NCI-H2081 (cell line): ENCODE measurements at places on chromosomes 1 and 21.

DNA sequence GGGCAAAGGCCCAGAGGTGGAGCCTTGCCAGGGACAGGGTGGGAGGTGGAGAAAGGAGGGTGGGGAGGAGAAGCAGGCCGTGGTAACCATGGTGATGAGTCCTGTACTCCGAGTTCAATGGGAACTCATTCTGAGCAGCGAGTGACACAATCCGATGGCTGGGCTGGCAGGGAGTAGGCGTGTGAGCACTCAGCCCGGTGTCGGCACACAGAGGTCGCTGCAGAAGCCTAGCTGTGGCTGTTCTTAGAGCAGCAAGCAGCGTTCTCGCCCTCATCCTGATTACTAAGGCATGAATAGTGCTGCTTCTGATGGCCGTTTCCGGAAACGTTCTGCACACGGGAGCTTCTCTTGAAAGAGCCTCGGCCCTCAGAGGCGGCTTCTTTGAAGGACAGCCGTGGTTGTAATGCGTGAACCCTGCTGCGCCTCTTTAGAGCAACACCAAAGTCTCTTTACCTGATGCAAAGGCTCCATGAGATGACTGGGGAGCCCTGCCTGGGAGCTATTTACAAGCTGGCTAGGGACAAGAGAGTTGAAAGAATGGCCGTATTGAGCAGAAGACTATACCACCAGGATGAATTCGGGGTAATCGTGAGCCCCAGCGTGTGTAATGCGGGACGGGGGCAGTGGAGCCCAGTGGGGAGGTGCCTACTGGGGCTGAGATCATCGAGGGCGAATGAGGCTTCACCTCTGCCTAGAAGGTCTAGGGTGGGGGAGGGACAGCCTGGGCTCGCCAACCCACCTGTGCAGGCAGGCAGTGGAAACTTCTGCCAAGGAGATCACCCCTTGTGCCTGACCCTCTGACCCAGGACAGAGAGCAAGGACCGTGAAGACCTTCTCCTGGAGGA lies 72.8 kb upstream of the PAX7 start:
- no peak for DNase-seq

DNA sequence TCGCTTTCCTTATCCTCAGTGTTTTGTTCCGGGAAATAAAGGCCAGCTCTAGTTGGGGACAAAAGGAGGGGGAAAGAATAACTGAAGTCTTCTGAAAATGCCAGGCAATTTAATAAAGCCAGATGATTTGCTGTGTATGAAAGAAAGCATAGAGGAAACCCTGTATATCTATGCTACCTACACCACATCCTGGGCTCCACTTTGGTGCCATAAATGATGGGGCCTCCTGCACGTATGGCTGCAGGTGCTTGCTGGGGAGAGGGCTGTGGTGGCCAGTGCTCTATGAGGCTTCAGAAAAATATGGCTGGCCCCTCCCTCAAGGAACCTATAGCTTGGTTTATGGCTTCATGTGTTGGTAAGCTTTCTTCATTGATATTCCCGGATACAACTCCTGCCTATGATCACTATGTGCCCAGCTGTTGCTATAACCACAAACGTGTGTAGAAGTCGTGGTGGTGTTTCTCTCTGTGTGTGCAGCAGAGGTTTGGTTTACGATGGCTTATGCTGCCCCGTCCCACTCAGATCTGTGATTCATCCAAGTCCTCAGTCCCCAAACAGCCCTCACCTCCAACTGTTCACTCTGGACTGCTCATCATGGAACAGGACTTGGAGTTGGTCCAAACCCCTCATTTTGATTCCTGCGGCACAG lies 59.5 kb downstream of the BACE2 start:
- no peak for DNase-seq

- no peak for DNase-seq
Measured at GRCh38 chr1:183404476-183404875, 13.7 kb downstream of the NMNAT2 start.

GRCh38 chr1:163335216-163335615 lies 13.5 kb downstream of the NUF2 start:
- no peak for DNase-seq

DNA sequence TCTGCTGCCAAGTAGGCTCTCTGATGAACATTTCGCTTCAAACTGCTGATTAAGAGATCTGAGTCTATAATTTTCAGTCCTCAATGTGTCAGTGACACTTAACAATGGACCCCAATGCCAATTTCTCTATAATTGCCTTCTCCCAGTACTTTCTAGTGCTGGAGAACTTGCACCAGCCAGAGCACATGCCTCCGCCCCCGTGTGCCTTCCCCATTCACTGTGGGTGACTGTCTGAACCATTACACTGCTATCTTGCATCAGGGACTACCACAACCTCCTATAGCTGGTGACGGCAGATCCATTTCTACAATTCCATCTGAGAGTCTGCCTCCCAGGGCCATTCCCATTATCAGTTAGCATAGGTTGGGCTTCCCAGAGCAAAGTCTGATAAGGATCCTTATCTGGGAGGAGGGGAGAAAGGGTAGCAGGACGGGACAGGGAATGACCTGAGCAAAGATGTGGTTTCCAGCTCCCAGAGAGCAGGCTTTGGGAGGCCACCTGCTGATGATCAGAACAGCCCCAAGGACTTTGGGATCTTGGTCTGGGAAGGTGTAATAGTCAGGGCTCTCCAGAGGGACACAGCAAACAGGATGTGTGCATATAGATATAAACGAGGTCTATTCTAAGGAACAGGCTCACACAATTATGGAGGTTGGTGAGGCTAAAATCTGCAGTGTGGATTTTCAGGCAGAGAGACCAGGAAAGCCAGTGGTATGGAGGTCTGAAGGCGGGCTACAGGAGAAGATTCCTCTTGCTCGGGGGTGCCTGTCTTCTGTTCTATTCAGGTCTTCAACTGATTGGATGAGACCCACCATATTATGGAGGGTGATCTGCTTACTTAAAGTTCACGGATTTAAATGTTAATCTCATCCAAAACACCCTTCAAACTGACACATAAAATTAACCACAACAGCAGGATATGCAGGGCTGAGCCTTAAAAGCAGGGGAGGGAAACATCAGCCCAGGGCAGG lies 238.2 kb downstream of the PTPRU start:
- no peak for DNase-seq

GRCh38 chr1:154423304-154423987 lies 18.3 kb downstream of the IL6R start:
- no peak for DNase-seq

- no peak for DNase-seq
Measured at GRCh38 chr1:109615879-109616278, 3.5 kb downstream of the GNAT2 start.

- no peak for DNase-seq
Measured at GRCh38 chr1:41152622-41153044, 89.5 kb downstream of the SCMH1 start.

GRCh38 chr1:58443986-58444868 lies 102.3 kb downstream of the OMA1 start:
- no peak for DNase-seq

GRCh38 chr1:160399544-160400222 lies 681 bp upstream of the VANGL2 start:
- no peak for DNase-seq

DNA sequence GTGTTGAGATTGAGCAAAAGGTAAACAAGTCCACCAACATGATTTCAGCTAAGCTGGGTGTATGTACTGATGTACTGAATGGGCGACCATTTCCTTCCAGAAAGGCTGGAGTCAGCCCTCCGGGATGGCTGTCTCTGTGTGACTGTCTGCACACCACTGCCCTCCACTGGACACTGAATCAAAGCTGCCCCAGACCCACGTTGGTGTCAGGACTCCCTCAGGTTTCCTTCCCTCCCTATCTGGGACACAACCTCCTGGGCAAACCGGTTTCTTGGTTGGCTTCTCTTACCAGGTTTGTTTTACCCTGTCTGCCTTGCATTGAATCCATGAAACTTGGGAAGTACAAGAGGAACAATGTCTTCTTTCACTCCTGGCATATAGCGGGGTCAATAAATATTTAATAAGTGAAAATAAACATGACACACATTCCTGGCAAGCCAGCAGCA lies 5.3 kb upstream of the SRP9 start:
- peak; percentile 89 for DNase-seq

DNA sequence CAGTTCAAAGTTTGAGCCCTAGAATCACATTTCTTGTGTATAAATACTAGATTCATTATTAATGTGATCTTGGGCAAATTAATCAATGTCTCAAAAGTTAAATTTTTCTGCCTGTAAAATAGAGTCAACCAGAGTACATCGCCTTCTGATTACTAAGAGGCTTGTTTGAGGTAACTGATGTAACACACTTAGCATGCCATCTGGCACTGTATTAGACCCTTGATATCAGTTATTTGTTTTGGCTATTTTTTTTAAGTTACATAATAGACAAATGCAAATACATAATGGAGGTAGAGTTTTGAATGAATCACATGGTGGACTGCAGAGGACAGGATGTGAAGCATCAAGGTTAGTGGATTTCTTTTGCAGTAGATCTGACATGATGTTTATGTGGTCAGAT lies 298.4 kb downstream of the ADGRL2 start:
- DNase-seq, result no peak

DNA sequence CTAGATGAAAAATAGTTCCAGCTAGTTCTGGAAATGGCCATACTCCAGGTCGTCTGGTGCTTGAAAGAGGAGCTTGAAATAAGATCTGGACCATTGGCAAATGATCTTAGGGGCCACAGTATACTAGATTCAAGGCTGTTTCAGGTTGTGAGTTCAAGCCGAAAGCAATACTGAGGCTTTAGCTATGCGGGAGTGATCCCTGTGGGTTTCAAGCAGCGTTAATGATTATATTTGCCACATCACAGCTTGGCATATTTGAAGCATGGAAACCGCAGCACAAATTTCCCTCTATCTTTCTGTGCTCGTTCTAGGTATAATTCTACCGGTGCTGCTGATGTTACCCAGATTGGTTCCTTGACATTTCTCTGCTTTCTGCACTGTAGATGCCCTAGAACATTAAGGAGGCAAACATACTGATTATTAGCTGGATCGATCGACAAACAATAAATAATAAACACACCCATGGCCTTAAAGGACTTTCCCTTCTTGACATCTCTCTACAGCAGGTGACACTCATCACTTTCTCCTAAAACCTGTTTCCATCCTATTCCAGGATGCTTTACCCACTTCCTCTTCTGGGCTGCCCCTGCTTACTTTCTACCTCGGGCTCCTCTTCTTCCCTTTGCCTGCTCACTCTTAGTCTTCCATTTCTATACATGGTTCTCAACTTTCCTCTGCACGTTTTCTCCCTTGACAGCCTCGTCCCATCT lies 40.6 kb upstream of the LYST start:
- DNase-seq, result no peak

DNA sequence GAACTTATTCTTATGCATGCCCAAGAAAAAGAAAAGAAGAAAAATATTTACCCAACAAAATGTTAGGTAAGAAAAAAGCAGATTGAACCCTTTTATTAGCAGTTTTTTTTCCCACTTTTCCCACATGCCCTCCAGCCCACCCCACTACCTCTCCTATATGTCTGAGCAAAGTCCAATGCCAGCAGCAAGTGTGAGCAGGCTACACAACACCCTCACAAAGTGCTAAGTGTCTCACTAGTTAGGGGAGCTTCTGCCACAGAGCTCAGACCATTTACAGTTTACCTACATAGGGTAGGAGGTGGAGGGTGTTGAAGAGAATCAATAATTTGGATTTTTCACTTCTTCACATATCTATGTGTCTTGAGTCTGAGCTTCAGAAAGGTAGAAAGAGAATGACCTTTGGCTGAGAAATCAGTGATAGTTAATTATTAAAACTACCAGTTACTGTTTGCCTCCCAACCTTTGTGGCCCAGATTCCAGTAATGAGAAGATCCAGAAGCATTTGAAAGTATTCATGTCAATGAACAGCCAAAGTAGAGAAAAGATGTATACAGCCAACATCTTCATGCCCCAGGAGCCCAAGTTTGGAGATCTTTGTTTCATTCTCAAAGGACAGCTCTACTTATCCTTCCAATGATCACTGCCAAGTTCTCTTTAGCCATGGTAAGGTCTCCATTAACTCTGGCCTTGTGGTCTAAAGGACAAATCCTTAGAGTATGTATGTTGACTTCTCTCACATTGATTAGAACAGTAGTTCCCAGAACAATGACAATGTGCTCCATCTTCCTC lies 26.2 kb downstream of the OR10J5 start:
- DNase-seq, result no peak

DNA sequence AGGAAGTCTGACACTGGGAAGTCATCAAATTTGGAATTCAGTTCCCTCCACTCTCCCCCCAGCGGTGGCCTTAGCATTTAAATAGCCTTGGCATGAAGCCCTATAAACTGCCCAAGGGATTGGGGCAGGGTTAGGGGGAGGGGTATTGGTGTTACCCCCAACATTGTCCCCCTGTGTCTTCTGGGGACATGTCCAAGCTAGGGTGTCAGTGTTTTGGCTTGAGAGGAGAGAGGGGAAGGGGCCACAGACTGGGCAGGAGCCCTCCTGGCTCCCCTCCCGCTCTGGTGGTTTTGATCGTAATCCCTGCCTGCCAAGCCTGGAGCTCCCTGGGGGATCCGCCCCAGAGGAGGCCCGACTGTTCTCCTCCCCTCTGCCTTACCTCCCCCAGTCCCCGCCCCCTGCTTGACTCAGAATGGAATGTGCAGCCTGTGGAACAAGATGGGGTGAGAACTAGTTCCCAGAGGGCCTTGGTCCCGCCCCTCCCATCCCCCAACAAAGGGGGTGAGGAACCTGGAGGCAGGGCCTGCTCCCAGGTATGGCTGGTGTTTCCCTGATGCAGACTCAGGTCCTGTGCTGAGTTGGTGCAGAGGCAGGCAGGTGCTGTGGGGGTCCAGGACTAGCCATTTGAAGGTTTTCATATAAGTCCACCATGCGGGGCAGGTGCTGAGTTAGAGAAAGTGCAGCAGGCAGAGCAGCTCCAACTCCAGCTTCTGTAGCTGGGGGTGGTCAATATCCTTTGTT lies 7.4 kb downstream of the SOX13 start:
- DNase-seq, result peak; percentile 50

GRCh38 chr1:24939675-24940193 lies 9.7 kb upstream of the RUNX3 start:
- DNase-seq, result no peak

- DNase-seq, result no peak
Measured at GRCh38 chr1:59292562-59292961, 4.3 kb upstream of the FGGY start.

DNA sequence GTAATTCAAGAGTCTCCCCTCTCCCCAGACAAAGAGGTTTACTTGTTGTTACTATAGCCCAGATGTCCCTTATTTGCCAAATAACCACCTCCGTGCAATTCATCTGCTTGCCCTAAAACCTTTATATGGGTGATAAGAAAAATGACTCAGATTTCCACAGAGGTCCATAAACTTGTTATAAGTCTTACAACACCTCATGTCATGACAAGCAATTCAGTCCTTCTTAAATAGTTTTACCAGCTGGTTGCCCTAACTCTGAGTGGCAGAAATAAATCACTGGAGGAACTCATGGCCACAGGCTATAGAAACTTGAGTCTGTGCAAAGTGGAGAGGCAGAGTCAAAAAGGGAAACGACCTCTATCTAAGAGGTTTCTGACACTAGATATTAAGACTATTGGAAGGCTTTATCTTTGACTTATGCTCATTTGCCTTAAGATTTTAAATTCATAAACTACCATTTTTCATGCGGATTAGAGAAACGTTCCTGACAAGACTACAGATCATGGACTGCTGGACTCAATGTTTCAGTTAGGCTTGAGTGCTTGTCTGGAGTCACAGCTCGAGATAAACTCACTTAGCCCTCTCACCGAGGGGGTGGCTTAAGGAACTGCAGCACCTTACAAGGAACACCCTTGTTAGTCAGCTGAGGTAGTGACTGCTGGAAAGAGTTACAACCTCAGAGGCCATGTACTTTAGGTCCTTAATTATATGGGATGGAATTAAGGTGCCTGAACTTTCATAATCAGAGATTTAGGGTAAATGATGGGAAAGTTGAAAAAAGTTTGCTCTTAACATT lies 662.5 kb upstream of the USP24 start:
- no peak for DNase-seq
